ENCODE measurements at places on chromosomes 4 and X.

DNA sequence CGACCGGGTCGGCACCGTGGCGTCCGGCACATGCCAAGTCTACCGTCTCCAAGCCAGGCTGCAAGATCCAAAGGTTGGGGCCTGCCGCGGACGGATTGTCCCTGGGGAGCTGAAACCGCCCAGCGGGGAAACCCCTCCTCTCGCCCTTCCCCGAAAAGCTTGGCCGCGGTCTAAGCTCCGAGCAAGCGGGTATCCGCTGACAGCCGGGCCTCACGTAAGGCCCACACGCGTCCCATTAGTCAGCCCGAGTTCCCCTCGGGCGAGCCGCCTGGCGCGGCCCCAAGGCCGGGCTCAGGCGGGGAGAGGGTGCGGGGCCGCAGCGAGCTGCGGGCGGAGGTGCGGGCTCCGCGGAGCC lies 6.8 kb upstream of the BCOR start:
- peak; percentile 76 for DNase-seq

DNA sequence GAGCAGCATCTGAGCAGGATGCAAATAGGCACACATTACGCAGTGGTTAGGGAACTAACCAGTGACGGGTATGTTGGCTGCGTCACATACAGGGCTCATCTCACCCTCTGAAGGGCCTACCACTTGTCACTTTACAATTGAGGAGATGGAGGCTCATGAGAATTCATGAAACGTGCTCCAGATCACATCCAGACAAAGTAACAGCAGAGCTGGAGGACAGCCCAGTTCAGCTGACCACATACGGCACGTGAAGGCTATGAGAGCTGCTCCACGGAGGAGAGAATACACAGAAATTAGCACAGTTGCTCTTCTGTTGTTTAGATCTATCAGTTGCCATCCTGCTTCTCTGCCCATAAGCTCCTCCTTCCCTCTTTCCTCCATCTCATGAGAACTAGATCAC lies 78.4 kb downstream of the FAM9B start:
- DNase-seq = no peak

GRCh38 chr4:159770401-159770800 lies 667.5 kb downstream of the RAPGEF2 start:
- peak; percentile 1 for DNase-seq

DNA sequence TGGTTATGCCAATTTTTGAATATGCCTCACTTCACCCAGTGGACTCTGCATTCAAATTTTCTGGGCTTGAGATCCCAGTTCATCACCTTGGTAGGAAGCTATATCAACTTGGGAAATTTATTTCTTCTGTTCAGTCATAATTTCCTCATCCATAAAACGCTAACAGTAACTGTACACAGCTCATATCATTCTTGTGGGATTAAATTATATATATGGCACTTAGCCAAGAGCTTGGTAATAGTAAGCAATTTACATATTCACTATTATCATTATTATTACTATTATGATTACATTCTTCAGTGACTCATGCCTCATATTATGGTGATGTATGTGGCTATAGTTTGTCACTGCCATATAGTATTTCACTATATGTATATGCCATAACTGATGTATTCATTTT lies 177.6 kb downstream of the CPE start:
- peak; percentile 4 for DNase-seq

- DNase-seq = no peak
Measured at GRCh38 chr4:98602270-98602669, 56.1 kb downstream of the TSPAN5 start.

- DNase-seq = no peak
Measured at GRCh38 chr4:85632981-85633380, 158.0 kb downstream of the ARHGAP24 start.

- DNase-seq = no peak
Measured at GRCh38 chrX:122078079-122078478, 1030.7 kb downstream of the GLUD2 start.

GRCh38 chrX:151899622-151900021 lies 13.1 kb upstream of the MAGEA4 start:
- DNase-seq = peak; percentile 65

- no peak for DNase-seq
Measured at GRCh38 chr4:40227284-40227683, 30.5 kb downstream of the RHOH start.

DNA sequence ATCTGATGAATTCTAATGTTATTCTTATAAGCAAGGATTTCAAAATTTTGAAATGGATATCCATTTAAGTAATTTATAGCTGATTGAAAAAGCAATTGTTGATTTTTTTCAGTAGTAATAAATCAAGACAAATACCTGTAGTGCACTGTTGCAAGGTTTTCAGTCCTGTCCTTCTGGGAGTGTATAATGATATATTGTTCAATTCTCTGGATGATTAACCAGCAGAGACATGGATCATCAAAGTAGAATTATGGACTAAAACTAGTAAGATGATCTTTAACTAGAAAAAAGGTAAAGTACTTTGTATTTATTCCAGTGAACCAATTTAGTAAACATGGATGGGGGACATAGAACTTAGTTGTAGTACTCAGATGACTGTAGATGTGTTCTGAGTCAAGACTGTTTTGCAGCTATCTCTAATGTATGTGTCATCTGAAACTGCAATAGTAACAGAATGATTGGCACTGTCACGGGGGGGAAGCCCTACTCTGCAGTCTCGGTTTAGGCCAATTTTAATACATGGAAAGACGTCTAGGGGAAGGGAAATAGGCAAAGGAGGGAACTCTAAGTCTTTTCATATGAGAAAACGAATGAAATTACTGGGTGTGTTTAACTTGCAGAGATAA lies 121.9 kb downstream of the GLRA3 start:
- DNase-seq = no peak

DNA sequence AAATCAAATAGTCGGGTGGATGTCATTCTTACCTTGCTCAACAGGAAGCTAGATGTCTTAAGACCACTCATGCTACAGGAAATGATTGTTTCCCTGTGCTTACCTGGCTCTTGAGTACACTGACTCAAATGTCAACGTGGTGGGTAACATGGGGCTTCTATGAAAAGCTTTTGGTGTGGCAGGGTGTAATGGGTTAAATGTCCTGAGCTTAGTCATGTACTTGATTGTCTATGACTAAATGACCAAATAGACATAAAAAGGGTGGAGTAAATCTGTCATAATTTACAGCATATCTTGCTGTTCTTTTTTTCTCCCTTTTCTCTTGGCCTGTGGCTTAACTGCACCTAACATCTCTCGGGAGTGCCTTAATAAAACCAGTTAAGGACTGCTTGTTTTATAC lies 44.9 kb downstream of the CCNG2 start:
- peak; percentile 11 for DNase-seq

DNA sequence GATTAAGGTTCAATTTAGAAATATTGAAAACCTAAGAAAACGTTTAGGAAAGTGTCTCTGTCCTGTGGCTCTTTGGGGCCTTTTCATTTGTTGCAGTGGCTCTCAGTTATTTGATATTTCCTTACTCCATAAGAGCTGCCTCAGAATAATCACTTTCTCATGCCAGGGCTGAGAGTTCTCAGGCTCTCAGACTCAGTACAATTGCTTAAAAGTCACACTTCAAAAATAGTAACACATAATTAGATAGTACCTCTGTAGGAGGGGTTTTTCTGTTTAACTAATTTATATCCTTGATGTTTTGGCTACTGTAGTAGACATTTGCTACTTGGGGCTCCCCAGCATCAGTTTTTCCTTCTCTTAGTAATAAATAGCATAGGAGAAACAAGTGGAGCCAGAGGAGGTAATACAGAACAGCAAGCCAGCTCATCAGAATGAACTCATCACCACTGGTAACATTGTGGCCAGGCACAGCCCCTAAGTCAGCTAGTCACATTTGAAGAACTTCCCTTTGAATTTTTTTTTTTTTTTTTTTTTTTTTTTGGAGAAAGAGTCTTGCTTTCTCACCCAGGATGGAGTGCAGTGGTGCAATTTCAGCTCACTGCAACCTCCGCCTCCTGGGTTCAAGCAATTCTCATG lies 8.0 kb upstream of the HNRNPD start:
- no peak for DNase-seq

- DNase-seq = no peak
Measured at GRCh38 chr4:163762741-163763140, 268.3 kb downstream of the TMA16 start.

DNA sequence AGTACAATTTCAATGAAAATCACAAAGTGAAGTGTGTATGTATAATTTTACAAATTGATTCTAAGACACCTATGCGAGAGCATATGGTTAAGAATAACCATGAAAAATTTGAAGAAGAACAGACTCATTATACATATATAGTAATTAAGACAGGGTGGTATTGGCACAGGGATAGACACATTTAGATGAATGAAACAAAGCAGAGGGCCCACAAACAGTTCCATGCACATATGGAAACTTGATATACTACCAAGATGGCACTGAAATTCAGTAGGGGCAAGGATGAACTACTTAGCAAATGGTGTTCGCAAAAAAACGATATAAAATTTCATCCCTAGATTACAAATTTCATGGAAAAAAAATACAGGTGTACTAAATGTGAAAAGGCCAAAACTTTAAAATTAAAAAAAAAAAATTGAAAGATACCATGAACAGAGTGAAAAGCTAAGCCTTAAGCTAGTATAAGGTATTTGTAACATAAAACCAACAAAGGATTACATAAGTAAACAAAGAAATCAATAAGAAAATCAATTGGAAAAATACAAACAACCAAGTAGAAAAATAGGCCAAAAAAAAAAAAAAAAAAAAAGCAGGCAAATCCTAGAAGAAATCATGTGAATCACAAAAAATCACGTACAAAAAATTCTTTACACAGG lies 85.4 kb downstream of the RASL11B start:
- DNase-seq = no peak

- peak; percentile 67 for DNase-seq
Measured at GRCh38 chr4:71186566-71187403, 152.0 kb upstream of the SLC4A4 start.

DNA sequence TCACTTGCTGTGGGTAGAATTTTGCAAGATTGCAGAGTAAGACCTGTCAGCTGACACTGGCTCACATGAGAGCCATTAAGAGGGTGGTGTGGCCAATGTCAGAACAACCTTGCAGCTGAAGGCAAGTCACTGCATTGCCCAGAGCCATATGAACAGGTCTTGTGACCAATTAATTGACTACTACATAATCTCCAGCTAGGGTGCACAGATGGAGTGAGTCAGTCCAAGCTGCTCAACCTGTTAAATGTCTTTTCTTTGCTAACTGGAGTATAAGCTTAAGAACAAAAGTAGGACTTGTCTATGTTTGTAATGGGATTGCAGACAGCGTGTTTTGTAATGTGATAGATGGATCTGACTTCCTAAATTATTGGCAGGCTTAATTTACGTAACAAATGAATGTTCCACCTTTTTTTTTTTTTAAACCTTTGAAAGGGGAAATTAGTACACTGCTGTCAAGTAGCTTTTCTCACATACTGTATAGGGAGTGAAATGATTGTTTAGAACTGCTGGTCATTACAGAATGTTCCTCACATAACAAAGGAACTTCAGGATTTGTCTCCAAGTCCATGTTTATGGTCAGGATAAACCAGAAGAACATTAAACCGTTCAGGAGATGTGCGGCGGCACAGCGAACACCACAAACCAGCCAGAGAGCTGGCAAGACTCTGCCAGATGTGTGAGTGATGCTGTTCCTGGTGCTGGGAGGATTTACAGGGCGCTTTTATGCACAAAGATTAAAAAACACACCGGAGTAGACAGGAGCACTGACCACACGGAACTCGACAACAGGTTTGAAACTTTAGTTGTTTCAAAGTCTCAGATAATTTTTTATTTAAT lies 37.0 kb downstream of the FNIP2 start:
- DNase-seq = no peak

- no peak for DNase-seq
Measured at GRCh38 chr4:153788413-153789276, at the start of gene SFRP2. Gene SFRP2 (minus strand): TSS chr4:153789083. CDS start chr4:153788835, 248 bp downstream.

GRCh38 chrX:2497961-2498780 lies 2.6 kb downstream of the DHRSX start:
- DNase-seq = peak; percentile 37

DNA sequence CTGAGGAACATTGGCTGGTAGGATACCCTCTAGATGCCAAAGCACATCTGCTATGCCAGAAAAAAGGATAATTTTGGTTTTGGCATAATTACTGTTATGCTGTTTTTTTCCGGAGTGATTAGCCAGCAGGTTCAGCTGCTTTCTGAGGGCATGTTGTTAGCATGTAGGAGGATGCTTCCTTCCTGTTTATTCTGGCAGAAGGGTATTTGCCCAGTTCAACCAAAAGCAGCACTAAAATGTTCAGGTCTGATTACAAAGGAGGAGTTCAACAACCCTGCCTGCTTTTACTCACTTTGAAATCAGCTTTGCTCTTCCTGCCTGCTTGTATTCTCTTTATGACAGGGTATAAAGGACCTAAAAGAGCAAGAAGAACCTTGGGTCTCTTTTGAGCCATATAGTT lies 21.9 kb downstream of the ERCC6L start:
- DNase-seq = no peak

DNA sequence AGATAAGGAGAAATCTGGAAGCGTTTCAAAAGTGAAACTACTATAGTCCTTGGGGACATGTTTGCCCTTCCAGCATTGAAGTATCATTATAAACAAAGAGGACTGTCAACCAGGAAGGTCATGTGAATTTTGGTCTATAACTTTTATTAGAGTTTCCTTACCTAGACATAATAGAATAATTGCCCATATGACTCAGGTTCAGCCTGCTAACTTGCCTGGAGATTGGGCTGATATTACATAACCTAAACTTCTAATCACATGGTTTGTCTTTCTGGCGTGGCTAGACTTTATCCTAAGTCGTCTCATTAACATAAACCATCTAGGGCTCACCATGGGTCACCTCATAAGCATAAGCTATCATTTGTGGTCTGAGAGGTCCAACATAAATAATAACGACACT lies 775.9 kb downstream of the CENPC start:
- no peak for DNase-seq

DNA sequence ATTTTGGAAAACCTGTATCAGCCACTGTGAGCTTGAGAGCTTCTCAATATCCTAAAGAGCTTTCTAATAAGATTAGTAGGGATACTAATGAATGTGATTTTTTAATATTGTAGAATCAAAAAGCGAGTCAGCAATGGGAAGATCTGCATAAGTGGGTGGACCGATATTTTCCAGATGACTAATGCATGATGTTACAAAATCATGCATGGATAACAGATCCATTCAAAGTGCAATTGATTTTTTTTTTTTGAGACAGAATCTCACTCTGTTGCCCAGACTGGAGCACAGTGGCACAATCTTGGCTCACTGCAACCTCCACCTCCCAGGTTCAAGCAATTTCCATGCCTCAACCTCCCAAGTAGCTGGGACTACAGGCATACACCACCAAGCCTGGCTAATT lies 7.3 kb upstream of the CLDN2 start:
- no peak for DNase-seq

DNA sequence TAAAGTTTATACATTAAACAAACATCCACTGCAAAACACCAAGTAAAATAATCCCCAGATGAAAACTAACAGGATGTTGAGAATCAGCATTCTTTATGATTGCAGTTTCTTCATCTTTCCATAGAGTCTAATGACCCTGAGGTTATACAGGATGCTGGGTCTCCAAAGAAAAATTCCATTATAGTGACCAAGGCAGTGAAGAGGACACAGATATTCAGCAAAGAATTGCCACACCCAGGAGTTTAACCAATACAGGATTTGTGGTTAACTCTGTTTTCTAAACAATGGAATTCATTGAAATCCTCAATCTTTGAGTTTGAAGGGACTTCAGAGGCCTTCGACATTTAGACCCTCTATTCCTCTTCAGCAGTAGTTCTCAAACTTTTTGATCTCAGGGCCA lies 76.2 kb upstream of the ESX1 start:
- DNase-seq = peak; percentile 67
